Activated CD8-positive, alpha-beta memory T cell treated with anti-CD3 and anti-CD28 coated beads for 24 hours (primary cell): ENCODE measurements at places on chromosomes 16 and 17.

- DNase-seq, result no peak
Observed at GRCh38 chr17:50134206-50135110, 4.5 kb upstream of the SAMD14 start.

DNA sequence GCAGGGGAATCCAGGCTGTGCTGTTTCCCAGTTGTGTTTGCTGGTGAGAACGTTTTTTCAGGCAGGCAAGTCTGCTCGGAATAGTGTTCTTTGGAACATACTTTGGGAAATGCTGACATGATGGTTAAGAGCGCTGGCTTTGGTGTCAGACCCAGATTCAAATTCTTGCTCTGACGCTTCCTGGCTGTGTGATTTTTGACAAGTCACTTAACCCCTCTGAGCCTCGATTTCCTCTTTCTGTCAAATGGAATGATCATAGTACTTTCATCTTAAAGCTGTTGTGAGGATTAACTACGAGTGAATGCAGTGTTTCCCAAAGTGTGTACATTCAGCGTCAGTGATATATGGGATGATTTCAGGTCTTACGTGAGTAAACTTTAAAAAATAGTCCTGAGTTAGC, 4.8 kb downstream of the FBRS start:
- DNase-seq, result no peak

DNA sequence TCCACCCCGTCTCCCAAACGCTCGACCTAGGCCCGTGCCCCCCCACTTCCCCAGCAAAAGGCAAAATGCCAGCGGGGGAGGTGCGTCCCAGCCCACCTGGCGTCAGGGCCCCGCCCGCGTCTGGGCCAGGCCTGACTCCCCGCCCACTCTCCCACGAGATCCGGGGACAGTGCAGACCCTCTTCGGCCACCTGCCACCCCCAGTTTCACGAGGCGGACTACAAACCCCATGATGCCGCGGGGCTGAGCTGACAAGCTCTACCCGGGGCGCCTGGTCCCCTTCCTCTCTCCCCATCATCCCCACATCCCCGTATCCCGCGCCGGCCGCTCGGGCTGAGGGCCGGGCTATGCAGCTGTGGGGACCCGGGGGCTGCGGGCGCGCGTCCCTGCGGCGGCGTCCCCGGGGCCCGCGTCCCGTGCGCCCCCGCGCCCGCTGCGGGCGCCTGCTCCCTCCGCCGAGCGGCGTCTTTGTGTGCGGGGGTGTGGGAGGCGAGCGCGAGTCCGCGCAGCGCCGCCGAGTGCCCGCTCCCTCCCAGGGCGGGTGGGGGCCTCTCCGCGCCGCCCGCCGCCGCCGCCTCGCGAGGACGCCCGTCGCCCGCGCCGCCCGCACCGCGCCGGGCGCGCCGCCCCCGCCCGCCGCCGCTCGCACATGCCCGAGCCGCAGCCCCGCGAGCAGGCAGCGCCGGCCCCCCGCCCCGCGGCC, at the start of gene ANKRD13B:
Gene ANKRD13B, plus strand, starts transcription at position 283 of the 702 bp plus-strand sequence. CDS start 490 bp downstream, outside the sequence.
- peak; percentile 85 for DNase-seq

DNA sequence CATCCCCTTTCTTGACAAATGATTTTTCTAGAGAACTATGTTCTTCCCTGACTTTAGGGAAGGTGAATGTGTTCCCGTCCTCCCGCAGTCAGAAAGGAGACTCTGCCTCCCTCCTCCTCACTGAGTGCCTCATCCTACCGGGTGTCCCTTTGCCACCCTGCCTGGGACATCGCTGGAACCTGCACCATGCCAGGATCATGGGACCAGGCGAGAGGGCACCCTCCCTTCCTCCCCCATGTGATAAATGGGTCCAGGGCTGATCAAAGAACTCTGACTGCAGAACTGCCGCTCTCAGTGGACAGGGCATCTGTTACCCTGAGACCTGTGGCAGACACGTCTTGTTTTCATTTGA, 7.4 kb downstream of the NAT9 start:
- DNase-seq, result no peak

DNA sequence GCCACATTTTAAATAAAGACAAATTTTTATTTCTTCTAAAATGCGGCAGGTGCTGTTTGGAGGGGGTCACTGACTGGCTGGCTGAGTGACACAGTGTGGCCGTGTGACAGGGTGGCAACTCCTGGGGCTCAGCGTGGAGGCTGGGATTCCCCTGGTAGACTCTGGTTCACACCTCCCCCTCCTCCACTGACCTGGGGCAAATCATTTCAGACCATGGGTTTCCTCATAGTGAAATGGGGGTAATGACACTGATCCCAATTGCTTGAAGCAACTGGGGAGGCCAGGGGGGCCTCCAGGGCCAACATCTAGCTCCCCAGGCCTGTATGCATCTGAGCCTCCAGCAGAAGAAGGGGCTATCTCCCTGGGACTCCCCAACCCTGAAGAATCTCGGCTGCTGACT, 6.6 kb downstream of the HSD11B2 start:
- DNase-seq, result no peak

GRCh38 chr17:70144260-70144846, 25.0 kb upstream of the KCNJ2 start:
- no peak for DNase-seq

DNA sequence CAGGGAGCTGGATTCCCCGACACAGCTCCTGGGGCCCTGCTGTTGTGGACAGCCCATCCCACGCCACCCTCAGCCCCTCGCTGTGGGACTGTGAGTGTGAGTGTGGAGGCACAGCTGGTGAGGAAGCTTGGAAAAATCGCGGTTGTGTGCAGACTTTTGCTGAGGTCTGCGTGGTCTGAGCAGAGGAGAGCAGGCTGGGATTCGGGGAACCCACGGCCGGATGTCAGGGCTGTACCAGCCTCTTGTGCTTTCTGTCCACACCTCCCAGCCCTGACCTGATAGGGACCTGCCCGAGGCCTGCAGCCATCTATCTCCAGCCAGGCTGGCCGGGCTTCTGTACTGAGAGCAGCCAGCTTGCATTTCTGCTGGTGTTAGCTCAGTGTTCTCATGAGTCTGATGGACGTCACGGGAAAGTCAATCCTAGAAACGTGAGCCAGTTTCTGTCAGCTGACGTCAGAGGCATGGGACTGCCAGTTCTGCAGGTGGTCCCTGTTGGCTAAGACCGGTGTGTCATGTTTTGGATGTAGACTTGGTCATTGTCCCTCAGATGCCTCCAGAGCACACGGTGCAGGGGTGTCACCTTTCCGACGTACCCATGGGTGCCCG, 72.8 kb upstream of the ZNF750 start:
- no peak for DNase-seq

DNA sequence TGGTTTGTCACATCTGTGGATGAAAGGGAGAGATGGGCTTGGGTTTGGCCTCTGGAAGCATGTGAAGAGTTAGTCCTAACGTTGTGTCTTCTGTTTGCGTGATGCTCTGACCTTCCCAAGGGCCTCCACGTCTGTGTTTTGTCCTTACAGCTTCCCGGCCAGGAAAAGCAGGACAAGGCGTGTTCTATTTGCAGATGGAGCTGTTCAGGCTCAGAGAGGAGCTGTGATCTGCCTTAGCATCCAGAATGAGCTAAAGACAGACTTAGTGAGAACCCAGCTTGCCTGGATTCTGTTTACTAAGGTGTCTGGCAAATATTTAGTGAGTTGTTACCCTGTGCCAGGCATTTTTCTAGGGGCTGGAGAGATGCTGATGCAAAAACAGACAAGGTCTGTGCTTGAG, 282.1 kb downstream of the CBLN1 start:
- no peak for DNase-seq

DNA sequence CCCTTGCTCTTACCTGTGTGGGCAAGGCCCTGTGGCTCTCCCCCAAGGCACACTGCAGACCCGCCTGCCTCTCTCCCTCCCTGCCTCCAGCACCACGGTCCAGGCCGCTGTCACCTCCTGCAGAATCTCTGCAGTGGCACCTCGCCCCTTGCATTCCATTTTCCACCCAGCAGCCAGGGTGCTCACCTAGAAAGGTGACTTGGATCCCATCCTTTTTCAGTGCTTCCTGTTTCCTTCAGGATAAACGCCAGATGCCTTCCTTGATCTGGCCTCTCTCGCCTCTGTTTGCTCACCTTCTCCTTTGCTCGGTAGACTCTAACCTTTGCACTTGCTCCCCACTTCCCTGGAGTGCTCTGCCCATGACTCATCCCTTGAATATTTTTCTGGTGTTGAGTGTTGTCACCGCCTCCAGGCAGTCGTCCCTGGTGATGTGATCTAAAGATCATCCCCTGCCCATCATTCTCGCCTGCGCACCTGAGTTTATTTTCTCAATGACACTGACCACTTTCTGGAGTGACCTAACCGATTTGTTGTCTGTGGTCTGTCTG, 79.2 kb upstream of the LGALS9 start:
- DNase-seq, result no peak

DNA sequence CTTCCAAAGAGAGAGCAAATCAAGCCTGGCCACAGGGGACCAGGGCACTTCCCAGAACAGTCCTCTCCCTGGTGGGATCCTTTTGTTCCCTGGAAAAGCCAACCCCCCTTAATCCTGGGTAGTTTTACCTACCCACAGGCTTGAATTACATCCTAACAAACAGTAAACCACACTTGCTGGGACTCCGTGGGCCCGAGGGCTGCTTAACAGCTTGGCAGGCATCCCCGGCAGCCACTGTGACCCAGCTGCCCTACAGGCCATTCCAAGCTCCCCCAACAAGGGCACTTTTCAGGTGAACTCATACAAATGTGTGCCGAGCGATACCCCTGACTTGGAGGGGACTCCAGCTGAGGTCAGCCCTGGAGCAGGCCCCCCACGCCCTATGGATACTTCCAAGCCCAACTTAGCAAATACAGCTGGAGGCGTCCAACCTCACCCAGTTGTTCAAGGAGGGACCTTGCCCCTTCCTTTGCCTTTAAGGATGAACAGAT, 26.4 kb downstream of the ADCY9 start:
- DNase-seq, result no peak

- DNase-seq, result peak; percentile 54
Observed at GRCh38 chr17:2695243-2695960, 16.2 kb downstream of the CLUH start.

GRCh38 chr16:50616386-50616785, 64.7 kb downstream of the SNX20 start:
- DNase-seq, result no peak

DNA sequence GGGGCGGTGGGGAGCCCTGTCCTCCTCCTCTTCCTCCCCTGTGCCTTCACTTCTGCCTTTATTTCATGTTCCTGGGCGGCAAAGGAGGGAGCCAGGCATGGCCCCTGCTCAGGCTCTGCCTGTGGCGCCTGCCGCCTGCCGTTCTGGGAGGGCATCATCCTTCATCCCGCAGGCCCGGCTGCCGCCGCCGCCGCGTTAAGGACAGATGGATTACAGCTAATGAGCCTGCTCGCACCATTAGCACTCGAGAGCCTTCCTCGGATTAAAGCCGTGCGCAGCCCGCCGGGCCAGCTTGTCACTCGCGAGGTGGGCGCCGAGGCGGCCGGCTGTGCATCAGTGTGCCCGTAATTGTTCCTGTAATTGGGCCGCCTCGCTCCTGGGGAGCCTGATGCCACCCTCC, 127.7 kb upstream of the GSE1 start:
- no peak for DNase-seq

GRCh38 chr17:36975922-36976515, 27.3 kb downstream of the AATF start:
- DNase-seq, result no peak

DNA sequence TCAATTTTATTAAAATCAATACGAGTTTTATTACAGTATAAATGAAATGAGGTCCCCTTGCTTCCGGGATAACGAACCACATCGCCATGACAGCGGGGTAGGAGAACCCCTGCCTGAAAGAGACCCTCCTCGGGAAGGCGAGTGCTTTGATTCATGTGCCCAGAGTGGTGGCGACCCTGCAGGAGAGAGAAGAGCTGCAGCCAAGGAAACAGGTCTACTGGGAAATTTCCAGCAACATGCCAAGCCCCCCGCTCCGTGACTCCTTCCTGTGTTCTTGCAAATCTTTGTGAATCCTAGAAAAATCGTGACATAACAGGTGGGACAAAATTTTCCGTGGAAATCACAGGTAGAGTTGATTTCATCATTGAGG, 162.5 kb downstream of the WSCD1 start:
- DNase-seq, result no peak

GRCh38 chr17:28071891-28072606, 29.6 kb downstream of the NLK start:
- no peak for DNase-seq
